HAP-1 (cell line): ENCODE measurements at places on chromosomes 2 and 18.
A peak's percentile ranks its signal among the peaks of the same experiment; 100 is the strongest.

DNA sequence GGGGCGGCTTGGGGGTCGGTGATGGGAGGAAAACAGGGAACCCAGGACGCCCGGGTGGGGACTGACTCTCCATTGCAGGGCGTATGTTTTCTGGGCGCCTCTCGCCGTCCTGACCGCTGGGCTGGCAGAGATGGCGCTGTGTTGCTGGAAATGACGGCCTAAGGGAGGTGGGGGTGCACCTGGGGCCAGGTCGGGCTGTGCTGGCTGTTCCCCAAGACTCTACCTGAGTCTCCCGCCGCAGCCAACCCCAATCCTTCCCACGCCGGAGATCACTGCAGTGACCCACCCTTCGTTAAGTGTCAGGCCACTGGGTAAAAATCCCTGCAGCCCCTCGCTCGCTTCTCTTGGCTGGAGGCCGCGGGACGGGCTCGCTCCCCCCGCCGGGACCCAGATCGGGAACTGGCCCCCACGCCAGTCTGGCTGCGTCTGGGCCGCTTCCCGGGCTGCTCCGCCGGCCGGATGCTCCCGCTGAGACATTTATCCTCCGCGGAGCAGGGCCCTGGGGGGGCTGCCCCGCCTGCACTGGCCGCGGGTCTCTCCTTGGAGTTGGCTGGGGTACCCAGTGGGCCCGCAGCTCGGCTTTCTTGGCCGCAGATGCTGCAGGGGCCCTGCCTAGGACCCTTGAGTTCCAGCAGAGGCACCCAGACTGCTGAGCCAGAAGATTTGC is 7.8 kb upstream of the ARMC9 start:
- no peak for DNase-seq

DNA sequence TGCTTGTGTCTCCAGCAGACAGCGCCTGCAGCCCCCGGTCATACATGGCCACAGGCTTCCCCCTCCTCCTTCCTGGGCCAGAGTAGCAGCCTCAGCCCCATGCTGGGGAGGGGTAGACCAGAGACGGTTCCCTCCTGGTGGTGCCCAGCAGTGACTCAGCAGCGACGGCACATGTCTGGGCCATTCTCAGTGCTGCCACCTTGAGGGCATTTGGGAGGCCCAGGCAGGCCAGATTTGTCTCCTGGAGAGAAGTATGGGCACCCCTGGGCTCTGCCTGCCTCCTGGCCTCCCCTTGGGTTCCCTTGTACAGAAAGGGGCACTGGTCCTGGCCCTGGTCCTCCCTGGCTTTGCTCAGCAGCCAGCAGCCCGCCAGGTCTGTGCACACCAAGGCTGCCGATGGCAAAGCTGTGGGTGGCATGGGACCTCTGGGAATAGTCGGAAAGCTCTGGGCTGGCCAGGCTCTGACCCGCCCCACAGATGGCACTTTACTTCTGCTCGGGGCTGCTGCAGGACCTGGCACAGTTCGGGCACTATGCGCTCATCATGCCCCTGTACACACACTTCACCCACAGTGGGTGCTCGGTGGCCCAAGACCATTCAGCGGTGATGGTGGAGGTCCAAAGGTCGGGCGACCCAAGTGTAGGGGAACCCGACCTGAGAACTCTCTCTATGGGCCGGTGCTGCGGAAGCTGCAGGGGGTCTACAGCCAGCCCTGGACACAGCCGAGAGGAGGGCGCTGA is 11.4 kb upstream of the ALPI start:
- peak; percentile 24 for DNase-seq

- DNase-seq = no peak
Measured at GRCh38 chr18:62331581-62332356, 6.7 kb downstream of the TNFRSF11A start.

DNA sequence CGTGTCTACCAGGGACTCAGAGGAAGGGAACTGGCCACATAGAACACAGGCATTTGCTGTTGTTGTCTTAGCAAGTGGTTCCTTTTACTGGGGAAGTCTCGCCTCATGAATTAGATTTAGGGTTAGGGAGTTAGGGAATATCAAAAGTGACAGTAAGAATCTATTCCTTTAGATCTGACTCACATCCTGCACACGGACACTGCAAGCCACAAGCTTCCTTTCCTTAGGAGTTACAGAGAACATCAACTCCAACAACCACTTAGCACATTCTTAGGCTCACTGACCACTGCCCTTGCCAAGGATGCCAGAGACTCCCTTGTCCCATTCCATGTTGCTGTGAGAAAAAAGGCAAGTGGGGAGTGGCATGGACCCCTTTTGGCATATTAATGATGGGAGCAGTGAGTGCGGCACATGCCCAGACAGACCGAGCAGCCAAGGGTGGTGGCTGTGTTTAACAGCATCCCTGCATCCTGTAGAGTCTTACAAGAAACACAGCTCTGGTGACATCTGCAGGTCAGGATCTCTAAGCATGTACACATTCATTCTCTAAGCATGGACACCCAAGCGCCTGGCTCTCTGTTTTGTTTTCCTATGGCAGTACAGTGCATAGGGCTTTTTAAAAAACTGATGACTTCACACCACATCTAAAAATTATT is 745.6 kb upstream of the RAB6C start:
- DNase-seq = no peak

DNA sequence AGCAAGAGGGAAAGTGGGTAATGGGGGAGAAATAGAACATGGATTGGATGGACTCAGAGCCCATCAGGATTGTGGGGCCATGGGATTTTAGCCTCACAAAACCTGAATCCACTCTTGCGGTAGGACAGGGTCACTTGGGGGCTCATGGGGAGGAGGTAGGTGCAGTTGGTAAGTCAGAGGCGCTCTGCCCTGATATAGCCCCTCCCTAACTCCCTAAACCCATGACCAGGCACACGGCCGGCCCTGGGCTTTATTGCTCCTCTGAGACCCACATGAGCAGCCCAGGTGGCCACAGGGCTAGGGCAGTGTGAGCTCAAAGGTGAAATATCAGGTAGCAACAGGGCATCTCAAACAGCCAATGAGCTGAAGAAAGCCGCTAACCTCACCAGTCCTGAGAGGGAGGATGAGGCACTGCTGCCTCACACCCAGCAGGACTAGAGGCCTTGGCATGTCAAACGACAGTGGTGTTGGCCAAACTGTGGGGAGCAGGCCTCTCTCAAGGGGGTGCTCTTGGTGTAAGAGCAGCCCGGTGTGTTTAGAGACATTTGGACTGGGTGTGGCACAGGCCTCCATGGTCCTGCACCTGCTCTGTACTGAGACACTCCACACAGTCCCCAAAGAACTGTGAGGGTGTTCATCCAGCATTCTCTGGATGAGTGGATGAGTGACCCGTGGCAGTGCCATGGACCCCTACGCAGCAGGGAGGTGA is 90.8 kb upstream of the HS6ST1 start:
- DNase-seq = no peak

DNA sequence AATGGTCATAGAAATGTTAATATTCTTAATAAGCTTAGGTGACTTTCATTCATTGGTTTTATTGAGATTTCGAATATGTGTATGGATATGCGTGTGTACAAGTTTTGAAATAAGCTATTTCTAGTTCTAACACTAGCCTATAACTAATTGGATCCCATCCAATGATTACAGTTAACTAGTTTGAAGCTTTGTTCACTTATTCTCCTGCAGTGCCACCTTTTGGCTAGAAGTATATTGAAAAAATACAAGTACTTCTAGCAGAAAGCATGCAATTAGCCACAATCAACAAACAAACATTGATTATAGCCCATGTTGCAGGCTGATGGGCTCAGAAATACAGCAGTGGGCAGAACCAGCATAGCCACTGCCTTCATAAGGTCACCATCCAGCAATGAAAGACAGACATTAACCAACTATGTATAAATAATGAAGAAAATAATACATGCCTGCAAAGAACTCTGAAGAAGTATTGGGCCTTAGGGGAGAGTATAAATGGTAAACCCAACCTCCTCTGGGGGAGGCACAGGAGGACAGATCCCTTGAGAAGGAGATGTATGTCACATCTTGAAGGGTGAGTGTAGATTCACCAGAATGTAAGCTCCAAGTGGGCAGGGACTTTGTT is 5.1 kb upstream of the PIEZO2 start:
- no peak for DNase-seq

DNA sequence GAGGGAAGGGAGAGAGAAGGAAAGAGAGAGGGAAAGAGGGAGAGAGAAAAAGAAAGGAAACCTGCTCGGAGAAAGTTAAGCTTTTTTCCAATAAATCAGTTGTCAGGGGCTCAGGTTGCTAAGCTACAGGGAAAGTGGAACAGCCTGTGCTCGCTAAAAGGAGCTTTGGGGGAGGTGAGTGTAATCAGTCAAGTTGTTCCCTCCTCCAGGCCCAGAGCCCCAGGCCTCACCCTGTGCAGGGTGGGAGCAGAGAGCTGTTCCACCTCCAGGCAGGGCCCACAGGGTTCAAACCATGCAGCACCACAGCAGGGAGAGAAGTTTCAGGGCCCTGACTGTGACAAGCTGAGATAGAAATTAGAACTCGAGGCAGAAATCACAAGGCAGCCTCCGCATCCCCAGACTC is 56.4 kb upstream of the PPP1CB start:
- peak; percentile 41 for DNase-seq

DNA sequence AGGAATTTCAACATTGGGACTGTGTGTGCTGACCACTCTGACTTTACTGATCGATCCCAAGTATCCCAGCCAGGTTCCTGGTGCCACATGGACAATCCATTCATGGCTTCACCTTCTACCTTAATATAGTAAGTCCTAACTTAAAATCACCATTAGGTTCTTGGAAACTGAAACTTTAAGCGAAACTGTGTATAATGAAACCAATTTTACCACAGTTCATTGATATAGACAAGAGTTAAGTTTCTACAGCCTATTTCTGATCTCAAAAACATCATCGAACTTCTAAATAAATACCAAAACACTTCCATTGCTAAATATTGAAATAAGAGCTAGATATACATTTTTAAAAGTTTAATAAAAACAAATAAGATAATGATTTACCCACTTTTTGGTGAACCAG is 4.4 kb upstream of the EXOC6B start:
- no peak for DNase-seq

DNA sequence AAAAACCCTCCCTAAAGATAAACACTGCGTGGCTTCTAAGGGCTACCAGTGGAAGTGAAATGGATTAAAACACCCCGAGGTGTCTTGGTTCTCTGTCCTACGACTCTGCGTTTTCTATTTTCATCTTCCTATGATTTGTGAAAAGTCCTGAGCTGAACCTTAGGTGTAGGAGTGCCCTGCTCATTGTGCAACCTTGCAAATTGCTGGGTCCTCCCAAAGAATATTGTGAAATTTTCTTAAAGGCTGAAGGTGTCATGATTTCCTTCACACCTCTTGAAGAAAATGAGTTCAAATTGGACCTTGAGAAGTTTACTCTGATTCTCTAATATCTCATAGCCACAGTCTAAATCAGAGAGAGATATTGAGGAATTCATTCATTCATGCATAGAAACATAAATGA is 1.8 kb upstream of the SLC19A3 start:
- DNase-seq = no peak

- no peak for DNase-seq
Measured at GRCh38 chr2:153641046-153641445, 162.5 kb upstream of the RPRM start.

GRCh38 chr2:206561962-206562361 is 80.3 kb upstream of the FAM237A start:
- no peak for DNase-seq

DNA sequence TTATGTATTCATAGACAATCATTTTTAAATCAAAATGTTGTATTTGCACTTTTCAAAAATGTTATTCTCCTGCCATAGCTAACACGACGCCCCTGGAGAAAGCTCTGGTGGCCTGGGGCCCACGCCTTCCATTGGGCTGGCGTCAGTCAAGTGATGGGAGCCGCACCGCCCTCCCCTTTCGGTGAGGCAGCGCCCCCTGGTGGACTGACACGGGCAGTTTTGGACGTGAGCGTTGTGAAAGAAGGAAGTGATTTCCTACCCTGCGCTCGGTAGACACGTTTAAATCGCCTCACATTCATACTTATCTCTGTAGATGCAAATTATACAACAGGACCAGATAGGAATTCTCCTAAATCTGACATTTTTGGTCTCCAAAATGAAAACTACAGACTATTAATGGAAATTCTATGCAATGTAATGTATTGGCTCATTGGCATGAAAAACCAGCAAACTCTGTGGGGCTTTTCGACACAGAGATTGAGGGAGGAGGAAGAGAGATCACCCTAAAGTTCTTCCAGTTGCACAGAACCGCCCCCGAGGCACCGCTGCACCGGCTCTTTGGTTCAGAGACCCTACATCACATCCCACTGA is 326.2 kb upstream of the SOX11 start:
- peak; percentile 75 for DNase-seq
